CD4-positive, alpha-beta T cell treated with Interleukin-6 for 4 hours (primary cell): ENCODE measurements at places on chromosomes 6 and 20.

DNA sequence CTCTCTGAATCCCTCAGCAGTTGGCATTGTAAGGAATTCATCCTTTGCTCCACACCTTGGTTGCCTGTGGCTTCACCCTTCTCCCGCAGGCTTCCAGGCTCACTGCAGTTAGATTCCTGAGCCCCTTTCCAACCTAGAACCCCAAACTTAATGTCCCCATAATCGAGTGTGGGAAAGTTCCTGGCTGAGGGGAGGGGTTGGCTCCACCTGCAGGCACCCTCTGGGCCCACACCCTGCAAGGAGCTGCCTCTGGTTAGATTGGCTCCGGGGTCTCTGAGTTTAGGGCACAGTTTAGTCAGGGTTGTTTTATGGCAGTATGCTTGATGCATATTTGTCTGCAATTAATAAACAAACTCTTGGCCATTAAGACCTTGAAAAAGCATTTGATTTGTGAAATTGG lies 63.4 kb downstream of the MTHFD1L start:
- DNase-seq, result no peak

GRCh38 chr6:80690551-80691131 lies 584.2 kb downstream of the BCKDHB start:
- DNase-seq, result no peak

GRCh38 chr20:63645218-63645617 lies 8.0 kb downstream of the STMN3 start:
- DNase-seq, result no peak

DNA sequence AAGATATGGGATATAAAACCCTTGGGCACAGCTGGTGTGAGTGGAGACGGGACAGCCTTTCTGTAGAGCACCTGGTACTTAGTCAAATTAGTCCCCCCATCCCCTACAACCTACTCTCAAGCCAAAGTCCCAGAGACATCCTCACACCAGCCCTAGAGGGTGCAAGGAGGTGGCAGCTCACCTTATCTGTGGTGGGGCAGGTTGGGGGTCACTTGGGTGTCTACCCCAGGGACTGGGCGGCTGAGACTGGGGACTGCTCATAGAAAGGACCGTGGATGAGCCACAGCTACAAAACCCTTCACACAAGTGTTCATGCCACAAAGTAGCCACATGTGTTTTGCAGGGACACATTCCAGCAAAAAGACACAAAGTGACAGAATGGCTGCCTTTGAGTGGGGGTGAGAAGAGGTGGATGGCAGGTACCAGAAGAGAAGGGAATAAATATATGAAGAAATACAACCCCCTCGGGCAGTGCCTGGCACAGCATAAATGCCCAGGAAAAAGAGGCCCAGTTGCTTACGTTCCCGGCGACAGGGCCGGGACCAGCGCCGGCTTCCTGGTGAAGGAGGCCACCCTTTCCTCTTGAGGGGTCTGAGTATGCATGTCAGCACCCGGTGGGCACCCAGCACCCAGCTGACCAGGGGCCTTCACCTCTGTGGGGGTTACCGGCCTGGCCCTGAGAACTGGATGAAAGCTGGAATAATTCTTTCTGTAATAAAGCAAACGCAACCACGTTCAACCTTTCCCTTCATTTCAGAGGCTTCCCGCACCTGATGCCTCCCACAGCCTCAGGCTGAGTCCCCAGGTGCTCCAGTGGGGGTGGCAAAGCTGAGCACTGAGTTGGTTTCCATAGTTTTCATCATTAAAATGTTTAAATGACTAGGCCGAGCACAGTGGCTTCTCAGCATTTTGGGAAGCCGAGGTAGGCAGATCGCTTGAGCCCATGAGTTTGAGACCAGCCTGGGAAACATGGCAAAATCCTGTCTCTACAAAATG lies 14.4 kb upstream of the CEBPB start:
- DNase-seq, result no peak

- DNase-seq, result no peak
These were observed 5.8 kb upstream of the GATA5 start for GRCh38 chr20:62481425-62482145.

GRCh38 chr6:165811512-165811911 lies 148.5 kb upstream of the PDE10A start:
- DNase-seq, result no peak

- no peak for DNase-seq
These were observed 306.7 kb upstream of the SASH1 start for GRCh38 chr6:148035806-148036390.
